ENCODE measurements at places on chromosomes 1 and 21.

GRCh38 chr1:86197206-86197855 lies 40.8 kb upstream of the COL24A1 start:
- DNase-seq, result no peak

GRCh38 chr21:43819511-43820405 lies 30.4 kb downstream of the RRP1 start:
- DNase-seq, result no peak

DNA sequence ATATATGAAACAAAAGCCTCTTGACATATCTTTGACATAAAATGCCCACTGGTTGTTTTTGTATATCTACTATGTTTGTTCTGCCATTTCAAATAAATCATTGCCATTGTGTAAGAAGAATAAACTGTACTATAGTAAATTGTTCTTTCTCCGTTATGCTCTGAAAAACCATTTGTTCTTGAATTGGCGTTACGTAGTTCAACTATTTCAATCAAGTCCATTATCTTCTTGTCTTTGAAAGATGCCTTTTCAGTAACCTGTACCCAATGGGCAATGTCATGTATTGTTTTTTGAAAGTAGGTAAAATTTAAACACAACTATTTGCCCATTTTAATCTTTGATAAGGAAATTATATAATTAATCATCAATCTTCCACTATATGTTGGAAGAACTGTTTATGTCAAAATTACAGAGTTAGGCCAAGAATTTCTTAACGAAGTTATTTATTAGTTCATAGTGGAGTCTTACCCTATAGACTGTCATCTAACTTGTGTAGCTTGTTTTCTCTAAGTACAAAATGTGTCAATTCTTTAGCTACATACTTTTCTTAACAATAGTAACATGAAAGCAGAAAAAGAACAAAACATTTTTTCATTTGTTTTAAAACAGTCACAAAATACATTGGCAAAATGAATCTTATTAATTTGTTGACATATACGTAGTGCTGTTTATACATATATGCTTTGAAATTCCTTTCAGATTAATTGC lies 294.8 kb downstream of the PTPRC start:
- DNase-seq, result no peak

GRCh38 chr1:15384301-15384901 lies 25.3 kb upstream of the EFHD2 start:
- DNase-seq, result no peak

- peak; percentile 29 for DNase-seq
These were observed 25.1 kb downstream of the WDR64 start for GRCh38 chr1:241677201-241677600.

GRCh38 chr1:117398957-117399356 lies 31.7 kb downstream of the MAN1A2 start:
- DNase-seq, result no peak
